NCI-H510A (cell line): ENCODE measurements at places on chromosomes 1 and 21.

DNA sequence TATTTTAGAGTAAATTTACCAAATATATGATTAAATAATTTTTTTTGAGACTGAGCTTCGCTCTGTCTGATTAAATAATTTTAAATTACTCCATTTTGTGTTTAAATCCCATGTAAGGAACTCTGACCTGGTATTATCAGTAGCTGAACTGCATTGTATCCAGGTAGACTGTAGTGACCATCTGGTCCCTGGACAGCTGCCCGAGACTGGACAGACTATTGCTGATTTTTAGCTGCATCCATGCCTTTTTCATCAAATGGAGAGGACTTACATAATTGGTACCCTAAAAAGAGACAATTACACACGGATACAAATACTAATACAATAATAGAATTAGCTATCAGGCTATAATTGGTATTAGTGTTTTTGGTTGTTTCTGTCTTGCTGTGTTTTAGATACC, 20.6 kb downstream of the OLFM3 start:
- no peak for DNase-seq

DNA sequence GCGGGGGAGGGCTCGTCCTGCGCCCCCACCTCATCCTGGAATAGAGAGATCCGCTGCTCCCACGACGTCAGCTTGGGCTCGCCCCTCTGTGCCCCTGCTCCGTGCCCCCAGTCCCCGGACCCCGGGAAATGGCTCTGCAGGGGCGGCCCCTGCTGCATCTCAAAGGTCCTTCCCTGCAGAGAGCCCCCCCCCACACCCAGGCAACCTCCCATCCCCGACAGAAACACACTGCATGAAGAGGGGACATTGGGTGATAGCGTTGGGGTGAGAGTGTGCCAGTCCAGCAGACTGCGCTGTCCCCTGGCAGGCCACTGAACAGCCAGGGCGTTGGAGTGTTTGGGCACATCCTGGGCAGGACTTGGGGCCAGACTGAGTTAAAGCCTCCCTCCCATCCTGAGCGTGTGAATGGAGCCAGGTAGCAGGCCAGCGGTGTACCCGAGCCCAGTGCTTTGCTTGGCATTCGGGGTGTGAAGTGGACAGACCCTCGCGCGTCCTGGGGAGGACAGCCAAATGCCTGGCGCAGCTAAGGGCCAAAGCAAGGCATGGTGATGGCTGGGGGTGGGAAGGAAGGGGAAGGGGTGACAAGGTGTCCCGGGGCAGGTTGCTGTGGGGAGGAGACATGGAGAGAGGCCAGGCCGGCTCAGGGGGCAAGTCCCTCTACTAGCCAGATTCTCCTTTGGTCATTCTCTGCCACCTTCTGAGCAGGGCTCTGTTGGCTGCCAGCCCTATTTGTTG, 633 bp upstream of the ETNK2 start:
- no peak for DNase-seq

GRCh38 chr1:45375104-45376090, 35.2 kb upstream of the MUTYH start:
- no peak for DNase-seq

- DNase-seq, result no peak
These were observed 121.8 kb downstream of the NTNG1 start for GRCh38 chr1:107262467-107263286.

DNA sequence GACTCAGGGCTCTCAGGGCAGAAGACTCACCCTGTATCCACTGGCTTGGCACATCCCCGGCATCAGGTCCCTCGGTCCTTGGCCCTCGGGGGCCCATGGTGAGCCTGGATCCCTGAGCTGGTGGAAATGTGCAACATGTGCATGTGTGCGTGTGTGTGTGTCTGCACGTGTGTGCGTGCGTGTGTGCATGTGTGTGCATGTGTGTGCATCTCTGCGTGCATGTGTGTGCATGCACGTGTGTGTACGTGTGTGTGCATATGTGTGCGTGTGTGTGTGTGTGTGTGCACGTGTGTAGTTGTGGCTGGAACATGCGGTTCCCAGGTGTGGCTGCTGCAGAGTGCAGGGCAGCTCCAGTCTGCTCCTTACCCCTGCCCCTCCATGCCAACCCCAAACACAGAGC, 51.3 kb downstream of the UMODL1 start:
- no peak for DNase-seq

GRCh38 chr21:44657635-44658540, at the start of gene KRTAP12-3:
Gene KRTAP12-3 (plus strand): TSS chr21:44657932. CDS start chr21:44657980, 48 bp downstream.
- no peak for DNase-seq

DNA sequence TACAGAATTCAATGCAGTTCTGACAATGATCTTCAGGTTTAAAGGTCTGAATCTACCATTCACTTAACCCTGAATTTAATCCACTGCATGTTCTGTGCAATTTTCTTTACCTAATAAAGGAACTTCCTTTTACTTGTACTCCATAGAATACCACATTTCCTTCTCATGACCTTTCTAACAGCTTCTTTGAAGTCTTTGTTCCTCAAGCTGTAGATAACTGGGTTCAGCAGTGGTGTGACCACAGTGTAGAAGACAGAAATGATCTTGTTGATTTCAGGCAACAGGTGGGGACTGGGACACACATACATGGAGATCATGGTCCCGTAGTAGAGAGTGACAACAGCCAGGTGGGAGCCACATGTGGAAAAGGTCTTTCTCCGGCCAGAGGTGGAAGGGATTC, 878 bp downstream of the OR11L1 start:
- no peak for DNase-seq

DNA sequence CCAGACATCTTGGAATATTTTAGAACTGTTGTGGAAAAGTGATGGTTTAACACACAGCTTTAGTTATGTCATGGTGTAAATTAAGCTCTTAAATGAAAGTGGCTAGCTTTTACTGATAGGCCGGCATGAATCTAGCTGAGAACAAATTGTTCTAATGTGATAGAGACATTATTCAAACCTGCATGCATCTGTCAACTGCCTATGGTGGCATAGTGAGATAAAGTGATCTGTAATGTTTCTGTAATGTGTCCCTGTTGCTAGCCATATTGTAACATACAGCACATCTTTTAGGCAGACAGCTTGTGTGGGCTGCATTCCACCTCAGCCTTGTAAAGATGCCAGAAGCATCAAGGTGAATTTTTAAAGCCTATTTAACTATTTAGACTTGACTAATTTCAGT, 16.0 kb downstream of the LRIG2 start:
- no peak for DNase-seq

- peak; percentile 67 for DNase-seq
These were observed 1.7 kb upstream of the ADAR start for GRCh38 chr1:154609398-154610380.

DNA sequence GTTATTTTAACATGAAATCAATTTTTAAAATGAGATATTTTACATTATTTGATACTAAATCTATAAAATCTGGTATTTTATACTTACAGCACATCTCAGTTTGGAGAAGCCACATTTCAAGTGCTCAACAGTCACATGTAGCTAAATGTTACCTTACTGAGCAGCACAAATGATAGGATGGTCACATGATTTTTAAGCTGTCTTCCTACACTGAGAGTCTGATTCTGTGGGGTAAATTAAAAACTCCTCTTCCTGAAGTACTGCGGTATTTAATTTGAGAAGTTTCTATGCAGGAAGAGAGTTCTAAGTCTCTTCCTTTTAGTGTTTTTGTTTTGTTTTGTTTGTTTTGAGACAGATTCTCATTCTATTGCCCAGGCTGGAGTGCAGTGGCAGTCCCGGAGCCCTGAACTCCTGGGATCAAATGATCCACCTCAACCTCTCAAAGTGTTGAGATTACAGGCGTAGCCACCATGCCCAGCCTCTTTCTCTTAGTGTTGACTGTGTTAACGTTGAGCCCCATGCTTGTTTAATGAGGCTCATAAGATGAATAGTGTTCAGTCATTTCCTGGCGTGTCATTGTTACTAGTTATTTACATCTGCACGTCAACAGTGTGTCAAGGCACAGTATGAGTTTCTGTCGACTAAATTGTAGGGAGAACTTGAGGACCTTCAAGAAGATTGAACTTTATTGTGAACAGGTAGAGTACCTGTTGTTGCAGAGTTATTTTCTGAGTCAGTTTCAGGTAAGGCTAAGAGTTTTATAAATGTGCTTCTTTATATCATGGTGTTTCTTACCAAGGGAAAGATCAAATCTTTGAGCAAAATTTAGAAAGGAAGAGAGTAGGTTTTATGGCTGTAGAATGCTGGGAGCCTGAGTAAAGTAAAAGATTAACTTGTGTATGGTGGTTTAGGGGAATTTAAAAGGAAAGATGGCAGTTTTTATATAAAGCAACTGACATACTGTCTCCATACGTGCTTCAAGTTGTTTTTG, 3.3 kb downstream of the CNST start:
- peak; percentile 36 for DNase-seq

GRCh38 chr1:152367436-152367835, 7.6 kb upstream of the FLG2 start:
- DNase-seq, result no peak

DNA sequence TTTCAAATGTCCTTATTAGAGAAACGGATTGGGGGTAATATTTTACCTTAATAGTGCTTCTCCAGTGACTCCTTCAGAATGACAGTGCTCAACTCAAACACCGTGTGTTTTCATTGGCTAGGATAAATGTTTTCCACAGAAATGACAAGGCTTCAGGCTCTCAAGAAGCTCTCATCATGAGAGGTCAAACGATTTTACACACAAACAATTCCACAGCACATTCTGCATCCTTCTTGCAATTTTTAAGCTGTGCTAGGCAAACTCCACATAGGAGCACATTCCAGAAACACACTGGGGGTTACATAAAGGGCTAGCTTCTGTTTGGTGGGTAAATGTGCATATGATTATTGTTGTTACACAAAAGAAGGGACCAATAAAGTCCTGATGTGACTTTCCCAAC, 75.5 kb upstream of the IPO9 start:
- no peak for DNase-seq

- DNase-seq, result peak; percentile 26
These were observed 51.2 kb upstream of the SEC16B start for GRCh38 chr1:178020968-178021640.

GRCh38 chr1:245710961-245711903, 556.4 kb downstream of the KIF26B start:
- DNase-seq, result no peak

DNA sequence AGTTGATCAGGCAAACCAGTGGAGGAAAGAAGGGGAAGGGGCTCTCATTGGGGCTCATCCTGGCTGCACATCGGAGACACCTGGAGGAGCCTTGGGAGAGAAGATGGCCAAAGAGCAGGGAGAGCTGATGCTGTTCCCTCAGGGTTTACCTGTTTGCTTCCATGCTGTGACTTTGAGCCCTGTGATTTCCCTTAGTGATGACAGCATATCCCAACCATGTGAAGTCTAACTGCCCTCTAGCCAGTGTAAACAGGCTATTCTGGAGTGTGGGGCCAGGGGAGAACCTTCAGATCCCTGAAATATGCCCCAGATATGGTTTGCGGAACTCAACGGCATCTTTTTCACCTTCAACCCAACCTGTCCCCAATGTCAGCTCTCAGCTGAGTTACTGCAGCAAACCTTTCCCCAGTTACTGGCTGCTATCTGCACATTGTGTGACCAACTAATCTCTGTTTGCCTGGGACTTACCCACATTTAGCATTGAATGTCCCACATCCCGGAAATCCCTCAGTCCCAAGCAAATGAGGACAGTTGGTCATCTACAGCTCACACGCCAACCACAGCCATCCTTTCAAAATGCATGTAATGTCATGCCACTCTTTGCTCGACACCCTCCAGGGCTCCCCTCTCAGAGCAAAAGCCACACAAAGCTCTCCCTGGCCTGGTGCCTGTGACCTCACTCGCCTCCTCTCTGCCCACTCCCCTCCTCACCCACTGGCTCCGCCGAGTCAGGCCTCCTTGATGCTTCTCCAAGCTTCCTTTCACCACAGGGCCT, 242.3 kb downstream of the KCNJ6 start:
- no peak for DNase-seq

- no peak for DNase-seq
These were observed 14.9 kb downstream of the STX12 start for GRCh38 chr1:27787895-27788294.

DNA sequence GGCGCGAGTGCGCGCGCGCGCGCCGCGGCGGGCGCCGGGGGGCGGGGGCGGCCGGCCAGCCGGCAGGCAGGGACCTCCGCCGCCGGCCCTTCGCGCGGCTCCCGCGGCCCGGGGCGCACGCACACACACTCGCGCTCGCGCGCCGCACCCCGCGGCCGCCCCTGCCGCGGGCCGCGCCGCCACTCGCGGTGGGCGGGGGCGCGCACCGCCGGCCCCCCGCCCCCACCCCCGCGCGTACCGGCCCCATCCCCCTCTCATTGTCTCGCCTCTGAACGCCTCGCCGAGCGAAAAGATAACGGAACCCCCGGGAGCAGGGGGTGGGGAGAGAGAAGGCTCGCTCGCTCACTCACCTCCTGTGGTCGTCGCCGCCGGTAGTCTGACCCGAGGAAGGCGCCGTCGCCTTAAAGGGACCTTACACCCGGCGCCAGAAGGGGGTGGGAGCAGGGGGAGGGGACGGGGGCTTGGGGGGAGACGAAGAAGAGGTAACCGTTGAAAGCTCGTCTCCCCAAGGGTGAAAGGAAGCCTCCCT, 428 bp downstream of the POGZ start:
- peak; percentile 50 for DNase-seq

DNA sequence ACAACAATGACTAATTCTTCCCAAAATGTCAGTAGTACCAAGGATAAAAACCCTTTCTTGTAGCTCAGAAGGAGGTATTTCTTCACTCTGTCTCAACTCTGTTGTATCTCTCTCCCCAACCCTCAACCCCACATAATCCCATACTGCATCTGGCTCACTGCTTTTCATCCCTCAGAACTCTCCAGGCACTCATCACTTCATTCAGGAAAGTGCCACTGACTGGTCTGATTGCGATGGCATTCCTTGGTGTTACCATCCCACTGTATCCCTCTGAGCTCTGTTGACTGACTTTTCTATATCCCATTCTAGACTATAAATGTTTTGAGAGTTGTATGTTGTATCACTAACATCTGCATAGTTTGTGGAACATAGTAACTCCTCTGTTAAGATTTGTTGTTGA, 483.5 kb upstream of the ADGRL2 start:
- DNase-seq, result no peak

DNA sequence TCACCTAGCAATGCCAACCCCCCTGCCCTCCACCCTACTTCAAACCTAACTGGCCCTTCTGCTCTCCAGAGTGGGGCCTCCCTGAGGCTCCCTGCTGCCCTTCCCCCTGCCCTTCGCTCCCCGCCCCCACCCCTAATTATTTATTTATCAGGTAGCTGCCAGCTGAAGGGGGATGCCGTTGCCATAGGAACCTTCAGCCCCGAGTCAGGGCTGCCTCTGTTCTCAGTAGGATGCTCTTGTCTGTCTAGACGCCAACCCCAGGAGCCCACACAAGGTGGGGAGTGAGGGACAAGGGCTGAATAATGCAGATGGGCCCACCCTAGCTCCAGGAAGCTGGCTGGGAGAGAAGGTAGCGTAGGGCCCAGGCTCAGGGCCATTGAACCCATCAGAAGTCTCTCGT, 41.1 kb downstream of the NKAIN1 start:
- no peak for DNase-seq

DNA sequence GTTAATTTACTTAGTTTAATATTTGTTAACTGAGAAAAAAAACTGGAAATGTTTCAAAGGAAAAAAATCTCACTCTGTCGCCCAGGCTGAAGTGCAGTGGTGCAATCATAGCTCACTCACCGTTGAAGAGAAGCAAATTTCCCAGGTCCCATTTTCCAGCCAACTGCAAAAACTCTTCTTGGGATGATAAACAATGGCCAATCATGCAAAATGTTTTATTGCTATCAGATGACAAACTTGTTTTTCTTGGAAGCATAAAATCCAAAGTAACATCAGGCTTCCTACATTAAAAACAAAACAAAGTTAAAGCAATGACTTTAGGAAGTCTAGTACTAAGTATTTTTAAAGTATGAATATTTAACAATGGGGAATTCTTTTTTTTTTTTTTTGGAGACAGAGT, 84.9 kb downstream of the LYST start:
- no peak for DNase-seq
